ENCODE measurements at places on chromosomes 7 and 10. TPM values are rescaled to one million over a fixed set of nuclear protein-coding genes. Genes with fewer than 3 reads are reported as not detected.
A peak's percentile ranks its signal among the peaks of the same experiment; 100 is the strongest.

Gene TMEM225B
- total RNA-seq: 0.94 TPM

Gene OR9A2
- total RNA-seq: not detected

Gene UCMA
- total RNA-seq: not detected

Gene WNT8B
- total RNA-seq: not detected

GRCh38 chr10:21092683-21093524 is 195.8 kb upstream of the NEBL start:
- DNase-seq: no peak

GRCh38 chr10:133214468-133215410 is 15.3 kb upstream of the UTF1 start:
- DNase-seq: no peak

DNA sequence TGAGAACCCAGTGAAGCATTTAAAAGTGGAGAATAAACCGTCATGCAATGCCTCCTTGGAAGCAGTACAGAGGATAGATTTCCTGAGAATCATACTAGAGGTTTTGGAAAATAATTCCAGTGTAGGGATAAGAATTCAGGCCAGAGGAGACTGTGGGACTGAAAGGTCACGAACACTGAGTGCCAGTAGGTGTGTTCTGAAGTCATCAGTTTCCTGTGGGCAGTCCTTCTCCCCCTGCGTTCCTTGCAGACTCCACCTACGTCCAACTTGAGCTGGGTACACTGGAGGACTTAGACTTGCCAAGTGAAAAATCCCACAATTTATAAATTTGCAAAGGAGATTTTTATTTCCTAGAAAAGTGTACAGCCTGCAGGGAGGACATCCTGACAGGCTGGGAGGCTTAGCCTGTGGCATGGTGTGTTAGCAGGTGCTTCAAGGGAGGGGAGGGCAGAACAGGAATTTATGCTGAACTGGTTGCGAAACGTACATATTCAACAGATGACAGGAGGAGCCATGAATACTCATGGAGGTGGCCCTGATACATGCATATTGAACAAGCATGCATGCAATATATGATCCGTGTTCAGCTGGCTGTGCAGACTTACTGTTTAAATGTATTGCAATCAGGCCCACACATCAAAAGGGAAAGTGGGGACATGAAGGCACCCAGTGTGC is 72.9 kb upstream of the POM121L12 start:
- DNase-seq: no peak

DNA sequence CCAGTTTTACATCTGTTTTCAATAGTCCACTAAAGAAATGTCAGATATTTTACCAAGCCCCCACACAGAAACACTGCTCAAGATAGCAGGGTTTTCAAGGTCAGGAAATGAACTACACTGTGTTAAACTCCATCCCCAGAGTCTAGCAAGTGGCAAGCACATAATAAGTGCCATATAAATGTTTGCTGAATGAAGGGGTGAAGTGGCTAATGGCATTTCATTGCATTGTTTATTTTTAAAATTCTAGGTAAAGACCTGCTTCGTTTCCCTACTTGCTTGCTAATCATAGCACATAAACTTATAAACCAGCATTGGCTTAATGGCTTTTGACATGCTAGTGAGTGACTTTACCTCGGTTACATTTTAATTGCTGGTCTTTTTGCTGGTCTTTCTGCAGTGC is 322.6 kb downstream of the GRID1 start:
- no peak for DNase-seq

- no peak for DNase-seq
Observed at GRCh38 chr7:71521506-71521905, 389.6 kb downstream of the GALNT17 start.

- peak; percentile 48 for DNase-seq
Observed at GRCh38 chr10:43230909-43231522, 35.8 kb downstream of the RASGEF1A start.

- DNase-seq: no peak
Observed at GRCh38 chr7:3039787-3040186, 3.9 kb downstream of the CARD11 start.

DNA sequence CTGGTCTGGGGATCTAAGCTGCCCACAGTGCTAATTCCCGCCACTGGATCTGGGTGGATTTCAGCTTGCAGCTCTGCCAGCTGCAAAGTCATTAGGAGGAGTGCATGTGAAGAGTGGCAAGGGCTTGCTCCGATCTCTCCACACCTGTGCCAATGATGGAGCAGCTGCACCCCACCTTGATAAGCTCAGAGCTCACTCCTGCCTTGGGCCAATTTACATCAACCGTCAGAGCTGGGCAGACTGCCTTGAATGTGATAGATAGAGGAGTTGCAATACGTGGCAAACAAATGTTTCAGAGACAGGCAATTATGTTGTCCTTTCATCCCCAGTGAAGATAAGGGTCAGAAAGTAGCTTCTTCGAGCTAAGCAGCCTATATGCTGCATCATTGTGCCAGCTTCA is 379.9 kb downstream of the SH2D4B start:
- DNase-seq: no peak

- DNase-seq: no peak
Observed at GRCh38 chr7:100013328-100013676, 2.1 kb upstream of the ZKSCAN1 start.

DNA sequence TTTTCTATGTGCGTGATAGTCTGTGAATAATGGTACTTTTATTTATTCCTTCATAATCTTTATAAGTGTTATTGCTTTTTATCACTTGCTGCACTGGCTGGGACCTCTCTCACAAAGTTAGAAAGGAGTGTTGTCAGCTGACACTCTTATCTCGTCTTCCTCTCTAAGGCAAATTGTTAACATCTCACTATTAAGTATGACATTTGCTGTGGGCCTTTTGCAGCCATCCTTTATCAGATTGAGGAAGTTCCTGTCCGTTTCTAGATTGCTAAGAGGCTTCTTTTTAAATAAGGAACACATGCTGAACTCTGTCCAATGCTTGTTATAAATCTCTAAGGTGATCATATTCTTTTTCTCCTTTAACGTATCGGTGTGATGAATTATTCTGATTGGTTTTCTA is 27.4 kb upstream of the DIP2C start:
- DNase-seq: no peak

GRCh38 chr10:71343392-71343773 is 24.3 kb downstream of the SLC29A3 start:
- DNase-seq: no peak

GRCh38 chr7:73669288-73669701 is 1.7 kb downstream of the VPS37D start:
- no peak for DNase-seq

DNA sequence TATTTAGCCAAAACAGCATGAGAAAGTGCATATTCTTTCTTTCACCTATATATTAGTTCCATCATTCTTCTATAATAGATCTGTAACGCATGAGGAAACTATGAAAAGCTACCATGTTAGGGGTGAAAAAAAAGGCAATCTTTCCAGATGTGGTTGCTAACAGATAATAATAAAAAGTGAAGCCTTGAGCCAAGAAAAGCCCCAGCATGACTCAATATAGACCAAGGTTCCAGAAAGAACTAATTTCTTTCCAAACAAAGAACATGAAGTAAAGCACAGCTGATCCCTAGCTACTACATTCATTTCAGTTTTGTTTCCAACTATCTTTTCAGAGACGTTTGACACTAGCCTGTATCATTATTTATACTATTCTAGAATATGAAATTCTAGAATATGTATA is 16.4 kb downstream of the ARL4A start:
- DNase-seq: no peak
